SJSA1 (cell line): ENCODE measurements at places on chromosomes 13 and 19.
A peak's percentile ranks its signal among the peaks of the same experiment; 100 is the strongest.

- no peaks in the 10 kb centered on the region for H3K27me3 ChIP-seq
- H3K27ac ChIP-seq = no peak overlapping the region
- DNase-seq = no peak
- H3K4me3 ChIP-seq = no peak overlapping the region
Observed at GRCh38 chr13:32073180-32073864, 41.7 kb downstream of the FRY start.

DNA sequence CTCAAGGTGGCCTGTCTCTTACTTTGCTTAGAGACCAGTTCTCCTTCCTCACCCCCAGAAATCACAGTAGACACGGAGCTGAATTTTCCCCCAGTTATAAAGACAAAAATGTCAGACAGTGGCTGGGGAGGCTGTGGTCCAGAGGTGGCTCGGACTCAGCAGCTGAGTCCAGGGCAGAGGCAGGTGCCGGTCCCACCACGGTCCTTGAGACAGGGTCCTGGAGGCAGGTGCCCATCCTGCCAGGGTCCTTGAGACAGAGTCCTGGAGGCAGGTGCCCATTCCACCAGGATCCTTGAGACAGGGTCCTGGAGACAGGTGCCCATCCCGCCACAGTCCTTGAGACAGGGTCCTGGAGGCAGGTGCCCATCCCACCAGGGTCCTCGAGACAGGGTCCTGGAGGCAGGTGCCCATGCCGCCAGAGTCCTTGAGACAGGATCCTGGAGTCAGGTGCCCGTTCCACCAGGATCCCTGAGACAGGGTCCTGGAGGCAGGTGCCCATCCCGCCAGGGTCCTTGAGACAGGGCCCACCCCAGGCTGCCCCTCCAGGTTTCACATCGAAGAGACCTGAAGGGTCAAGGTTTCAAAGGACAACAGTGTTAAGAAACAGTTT, 23.1 kb downstream of the PEPD start:
- H3K4me1 ChIP-seq = no peaks in the 10 kb centered on the region
- no peak overlapping the region for H3K27ac ChIP-seq
- no peak for DNase-seq

DNA sequence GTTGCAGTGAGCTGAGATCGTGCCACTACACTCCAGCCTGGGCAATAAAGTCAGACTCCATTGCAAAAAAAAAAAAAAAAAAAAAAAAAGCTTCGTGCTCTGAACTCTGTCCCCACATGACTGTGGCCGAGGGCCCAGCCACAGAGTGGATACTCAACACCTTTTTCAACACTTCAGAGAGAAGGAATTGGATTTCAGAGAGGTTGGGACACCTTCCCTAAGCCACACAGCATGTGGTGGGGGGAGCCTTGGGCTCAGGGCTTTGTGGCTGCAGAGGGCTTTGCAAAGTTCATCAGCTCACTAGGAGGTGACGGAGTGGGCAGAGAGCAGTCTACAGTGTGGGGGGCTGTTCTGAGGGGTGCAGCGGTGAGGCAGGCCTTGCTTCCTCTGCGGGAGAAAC, 9.5 kb downstream of the LSM7 start:
- no peak overlapping the region for H3K27ac ChIP-seq
- no peaks in the 10 kb centered on the region for H3K4me1 ChIP-seq
- H3K4me3 ChIP-seq = no peak overlapping the region
- H3K36me3 ChIP-seq = peaks cover 27% of the 10 kb centered on the region

DNA sequence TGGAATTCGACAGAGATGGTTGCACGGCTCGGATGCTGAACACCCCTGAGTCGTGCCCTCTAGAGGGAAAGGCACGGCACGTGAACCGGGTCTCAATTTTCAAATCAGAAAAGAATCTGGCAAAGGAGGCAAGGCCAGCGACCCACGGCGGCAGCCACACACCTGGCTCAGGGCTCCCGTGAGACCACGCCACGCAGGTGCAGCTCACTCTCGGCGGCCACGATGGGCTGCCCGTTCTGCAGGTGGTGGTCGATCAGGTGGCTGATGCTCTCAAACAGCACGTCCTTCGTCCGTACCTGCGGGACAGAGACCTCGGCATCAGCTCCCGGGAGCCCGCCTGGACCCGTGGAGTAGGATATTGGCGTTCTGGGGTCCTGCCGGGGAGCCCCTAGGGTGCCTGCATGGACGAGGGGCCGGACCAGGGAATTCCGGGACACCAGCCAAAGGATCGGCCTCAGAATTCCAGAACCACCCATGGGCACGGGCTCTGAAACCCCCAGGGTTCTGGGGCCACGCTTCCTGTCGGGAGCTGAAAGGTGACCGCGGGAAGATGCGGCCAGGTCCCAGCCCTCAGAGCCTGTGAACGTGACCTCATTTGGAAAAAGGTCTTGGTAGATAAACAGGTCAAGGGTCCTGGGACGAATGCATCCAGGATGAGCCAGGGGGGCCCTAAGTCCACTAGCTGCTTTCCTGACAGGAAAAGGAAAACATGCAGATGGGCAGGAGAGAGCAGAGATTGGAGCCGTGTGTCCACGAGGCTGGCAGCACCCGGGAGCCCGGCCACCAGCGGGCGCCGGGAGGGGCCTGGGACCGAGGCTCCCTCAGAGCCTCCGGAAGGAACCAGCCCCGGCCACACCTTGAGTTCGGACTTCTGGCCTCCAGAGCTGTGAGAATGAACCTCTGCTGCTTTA, 10.1 kb upstream of the C2CD4C start:
- DNase-seq = no peak
- H3K27ac ChIP-seq = no peak overlapping the region
- H3K4me3 ChIP-seq = no peak overlapping the region
- H3K36me3 ChIP-seq = no peaks in the 10 kb centered on the region

DNA sequence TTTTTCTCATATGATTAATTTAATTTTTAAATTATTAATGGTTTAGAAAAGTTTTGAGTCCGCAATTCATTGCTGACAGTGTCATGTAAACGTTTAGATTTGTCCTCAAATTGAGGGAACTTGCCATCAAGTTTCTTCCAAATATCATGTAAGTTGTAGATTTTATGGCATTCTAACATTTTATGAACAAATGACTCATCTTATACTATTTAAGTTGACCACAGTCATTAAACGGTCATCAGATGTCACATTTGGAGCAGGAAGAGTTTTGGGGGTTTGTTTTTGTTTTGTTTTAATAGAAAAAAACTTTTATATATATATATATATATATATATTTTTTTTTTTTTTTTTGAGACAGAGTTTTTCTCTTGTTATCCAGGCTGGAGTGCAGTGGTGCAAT, 4.3 kb downstream of the ZNF114 start:
- no peak for DNase-seq
- H3K27me3 ChIP-seq = no peaks in the 10 kb centered on the region
- no peak overlapping the region for H3K4me3 ChIP-seq
- H3K27ac ChIP-seq = no peak overlapping the region

GRCh38 chr13:31774186-31774750, 34.9 kb downstream of the RXFP2 start:
- DNase-seq = no peak
- H3K36me3 ChIP-seq = no peaks in the 10 kb centered on the region
- no peak overlapping the region for H3K4me3 ChIP-seq
- H3K27ac ChIP-seq = no peak overlapping the region
- H3K4me1 ChIP-seq = peaks cover 8% of the 10 kb centered on the region

GRCh38 chr19:37932985-37933936, 26.3 kb downstream of the SIPA1L3 start:
- H3K4me1 ChIP-seq = no peaks in the 10 kb centered on the region
- peaks cover 7% of the 10 kb centered on the region for H3K36me3 ChIP-seq
- H3K4me3 ChIP-seq = no peak overlapping the region
- no peaks in the 10 kb centered on the region for H3K27me3 ChIP-seq
- no peak overlapping the region for H3K27ac ChIP-seq

- H3K4me3 ChIP-seq = no peak overlapping the region
- H3K4me1 ChIP-seq = no peaks in the 10 kb centered on the region
- H3K27ac ChIP-seq = no peak overlapping the region
Observed at GRCh38 chr19:4267101-4267900, 11.8 kb upstream of the SHD start.

GRCh38 chr19:3788996-3789778, 3.0 kb upstream of the MATK start:
- DNase-seq = no peak
- H3K27me3 ChIP-seq = peaks cover 35% of the 10 kb centered on the region
- H3K4me1 ChIP-seq = no peaks in the 10 kb centered on the region
- H3K27ac ChIP-seq = no peak overlapping the region

- H3K36me3 ChIP-seq = no peaks in the 10 kb centered on the region
- H3K27ac ChIP-seq = no peak overlapping the region
- DNase-seq = peak; percentile 68
- H3K27me3 ChIP-seq = peaks cover 65% of the 10 kb centered on the region
- H3K4me3 ChIP-seq = no peak overlapping the region
Observed at GRCh38 chr19:50556282-50557008, 11.8 kb downstream of the LRRC4B start.

DNA sequence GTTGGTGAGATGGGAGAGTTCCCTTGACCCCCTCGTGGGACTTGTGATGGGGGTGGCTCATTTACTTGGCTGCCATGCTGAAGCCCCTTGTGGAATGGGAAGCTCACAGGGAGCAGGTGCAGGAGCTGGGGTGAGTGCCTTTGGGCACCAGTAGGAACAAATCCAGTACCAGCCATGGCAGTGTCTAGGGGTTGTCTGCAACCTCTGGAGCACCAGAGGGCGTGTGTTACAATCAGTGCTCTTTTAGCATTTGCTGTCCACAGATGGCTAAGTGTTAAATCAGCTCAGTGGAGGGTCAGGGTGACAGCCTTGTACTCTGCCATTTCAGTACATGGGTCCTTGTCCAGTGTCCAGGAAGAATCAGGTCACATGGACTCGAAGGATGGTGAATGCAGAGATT, 75.6 kb downstream of the ATP8A2 start:
- no peak overlapping the region for H3K4me3 ChIP-seq
- no peaks in the 10 kb centered on the region for H3K27me3 ChIP-seq
- H3K36me3 ChIP-seq = no peaks in the 10 kb centered on the region
- no peak overlapping the region for H3K27ac ChIP-seq
- H3K4me1 ChIP-seq = no peaks in the 10 kb centered on the region

DNA sequence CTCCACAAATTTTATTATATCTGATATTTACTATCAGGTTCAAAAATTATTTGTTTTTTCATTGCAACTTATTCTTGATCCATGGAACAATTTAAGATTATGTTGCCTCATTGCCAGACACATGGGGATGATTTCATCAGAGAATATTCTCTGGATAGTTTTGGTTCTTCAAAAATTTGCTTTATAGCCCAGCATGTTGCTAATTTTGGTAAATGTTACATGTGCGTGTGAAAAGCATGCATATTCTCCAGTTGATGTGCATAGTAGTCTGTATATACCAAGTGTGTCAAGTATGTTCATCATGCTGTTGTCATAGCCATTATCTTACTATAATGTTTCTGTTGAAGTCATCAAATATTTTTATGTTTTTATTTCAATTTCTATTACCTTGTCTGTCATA, 122.3 kb downstream of the RFC3 start:
- no peak for DNase-seq
- H3K4me1 ChIP-seq = no peaks in the 10 kb centered on the region
- H3K36me3 ChIP-seq = no peaks in the 10 kb centered on the region
- H3K4me3 ChIP-seq = no peak overlapping the region
- no peak overlapping the region for H3K27ac ChIP-seq
- H3K27me3 ChIP-seq = no peaks in the 10 kb centered on the region

- H3K4me3 ChIP-seq = no peak overlapping the region
- DNase-seq = no peak
- H3K27me3 ChIP-seq = no peaks in the 10 kb centered on the region
- H3K27ac ChIP-seq = no peak overlapping the region
- H3K4me1 ChIP-seq = peaks cover 42% of the 10 kb centered on the region
Observed at GRCh38 chr13:35920816-35921215, 210.4 kb downstream of the DCLK1 start.

- H3K4me1 ChIP-seq = peaks cover 8% of the 10 kb centered on the region; the same call in 1 of the 2 replicates
- DNase-seq = no peak
- no peaks in the 10 kb centered on the region for H3K27me3 ChIP-seq
- H3K27ac ChIP-seq = no peak overlapping the region
- no peak overlapping the region for H3K4me3 ChIP-seq
Observed at GRCh38 chr13:32040052-32040642, 8.6 kb downstream of the FRY start.

DNA sequence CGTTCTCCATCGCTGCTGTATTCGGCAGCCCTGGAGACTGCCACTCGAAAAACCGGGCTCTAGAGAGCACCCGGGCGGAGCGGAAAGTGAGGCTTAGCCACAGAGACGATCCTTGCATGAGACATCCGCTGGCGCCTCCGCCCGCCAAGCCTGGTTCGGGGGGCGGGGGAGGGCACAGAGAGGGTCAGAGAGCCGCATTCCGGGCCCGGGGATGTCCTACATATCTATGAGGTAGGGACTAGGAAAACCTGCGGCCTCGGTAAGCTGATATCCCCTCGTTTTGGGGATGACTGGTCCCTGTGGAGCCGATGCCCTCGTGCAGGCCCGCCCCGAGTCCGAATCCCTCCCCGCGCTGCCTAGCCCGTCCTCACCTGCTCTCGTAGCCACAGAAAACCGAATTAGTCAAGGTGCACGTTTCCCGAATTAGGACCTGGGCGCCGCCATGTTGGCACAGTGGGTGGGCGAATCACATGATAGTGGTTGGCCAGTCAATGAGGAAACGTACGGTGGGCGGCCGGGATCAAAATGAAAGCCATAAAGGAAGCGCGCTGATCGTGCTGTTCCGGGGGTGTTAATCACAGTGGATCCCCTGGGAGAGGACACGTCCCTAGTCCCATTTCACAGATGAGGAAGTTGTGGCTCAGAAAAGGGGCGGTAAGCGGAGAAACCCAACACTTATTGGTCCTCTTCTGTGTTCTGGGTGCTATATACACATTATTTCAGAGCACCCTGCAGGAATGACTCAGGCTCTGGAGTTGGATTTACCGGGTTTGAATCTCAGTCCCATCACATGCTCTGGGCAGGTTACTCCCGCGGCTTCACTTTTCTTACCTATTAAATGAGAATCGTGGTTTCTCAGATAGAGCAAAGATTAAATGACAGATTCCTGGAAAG, at the start of gene TRMT1:
Gene TRMT1 (minus strand): TSS at position 459 of the 894 bp plus-strand sequence. CDS start 341 bp downstream, at position 118.
- peaks cover 44% of the 10 kb centered on the region for H3K4me1 ChIP-seq
- peak; percentile 88 for DNase-seq
- peaks cover 65% of the 10 kb centered on the region for H3K36me3 ChIP-seq
- H3K4me3 ChIP-seq = peak within 1 kb of the TSS; percentile 87
- H3K27me3 ChIP-seq = no peaks in the 10 kb centered on the region

DNA sequence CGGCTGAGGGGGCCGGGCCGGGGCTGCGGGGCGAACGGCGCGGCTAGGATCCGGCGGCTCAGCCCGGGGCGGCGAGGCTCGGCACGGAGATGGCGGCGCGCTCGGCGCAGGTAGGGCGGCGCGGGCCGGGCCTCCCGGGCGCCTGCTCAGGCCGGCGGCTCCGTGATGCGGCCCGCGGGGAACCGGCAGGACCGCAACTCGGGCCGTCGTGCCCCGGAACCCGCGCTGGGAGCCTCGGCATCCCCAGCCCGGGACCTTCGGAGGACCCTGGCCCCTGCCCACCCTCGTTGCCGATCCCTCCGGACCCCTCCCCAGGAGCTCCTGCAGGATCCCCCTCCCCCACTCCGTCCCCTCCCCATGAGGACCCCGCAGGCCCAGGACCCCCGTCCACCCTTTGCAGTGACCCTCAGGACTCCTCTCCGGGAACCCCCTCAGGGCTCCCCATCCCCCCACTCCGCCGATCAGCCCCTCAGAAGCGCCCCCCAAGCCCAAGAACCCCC, 304 bp downstream of the EVI5L start:
- H3K27ac ChIP-seq = no peak overlapping the region
- DNase-seq = no peak
- H3K27me3 ChIP-seq = peaks cover 14% of the 10 kb centered on the region
- peaks cover 5% of the 10 kb centered on the region for H3K4me1 ChIP-seq
- H3K36me3 ChIP-seq = no peaks in the 10 kb centered on the region

GRCh38 chr19:9721861-9722260, 46.7 kb downstream of the ZNF846 start:
- H3K4me3 ChIP-seq = no peak overlapping the region
- no peaks in the 10 kb centered on the region for H3K27me3 ChIP-seq
- H3K36me3 ChIP-seq = no peaks in the 10 kb centered on the region
- no peak overlapping the region for H3K27ac ChIP-seq
- H3K4me1 ChIP-seq = no peaks in the 10 kb centered on the region
- no peak for DNase-seq
